NB4 (cell line): ENCODE measurements at places on chromosomes 6 and 20.

GRCh38 chr6:7763881-7764280 is 38.0 kb downstream of the BMP6 start:
- DNase-seq: no peak

GRCh38 chr6:160742090-160742489 is 40.0 kb downstream of the PLG start:
- no peak for DNase-seq

DNA sequence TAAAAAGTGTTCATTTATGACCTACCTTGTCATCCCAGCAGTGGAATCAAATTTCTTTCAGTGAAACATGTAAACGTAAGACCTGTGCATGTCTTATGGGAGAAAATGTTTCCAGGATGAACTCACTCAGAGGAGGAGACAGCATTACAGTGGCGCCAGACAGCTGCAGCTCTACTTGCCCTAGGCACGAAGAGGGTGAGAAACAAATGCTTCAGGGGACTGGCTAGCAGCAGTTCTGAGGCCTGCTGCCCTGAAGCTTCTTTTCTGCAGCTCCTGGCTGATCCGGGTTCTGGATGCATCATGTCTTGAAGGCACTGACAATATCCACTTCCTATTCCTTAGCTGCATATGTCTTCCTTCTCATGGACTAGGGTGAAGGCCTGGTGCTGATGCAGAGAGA is 120.2 kb downstream of the QRSL1 start:
- no peak for DNase-seq

- DNase-seq: no peak
Observed at GRCh38 chr6:117990151-117990550, 83.1 kb downstream of the SLC35F1 start.

GRCh38 chr6:110682460-110682853 is 132.8 kb downstream of the CDK19 start:
- peak; percentile 93 for DNase-seq

- DNase-seq: no peak
Observed at GRCh38 chr6:28003059-28003458, 46.0 kb downstream of the OR2B6 start.
